Activated CD4-positive, alpha-beta T cell treated with anti-CD3 and anti-CD28 coated beads, Interleukin-2, amount 10 ng/mL, durations not matched to agents 7 days and 5 days (primary cell): ENCODE measurements at places on chromosomes 7 and 10. TPM values are rescaled to one million over a fixed set of nuclear protein-coding genes. Genes with fewer than 3 reads are reported as not detected.

DNA sequence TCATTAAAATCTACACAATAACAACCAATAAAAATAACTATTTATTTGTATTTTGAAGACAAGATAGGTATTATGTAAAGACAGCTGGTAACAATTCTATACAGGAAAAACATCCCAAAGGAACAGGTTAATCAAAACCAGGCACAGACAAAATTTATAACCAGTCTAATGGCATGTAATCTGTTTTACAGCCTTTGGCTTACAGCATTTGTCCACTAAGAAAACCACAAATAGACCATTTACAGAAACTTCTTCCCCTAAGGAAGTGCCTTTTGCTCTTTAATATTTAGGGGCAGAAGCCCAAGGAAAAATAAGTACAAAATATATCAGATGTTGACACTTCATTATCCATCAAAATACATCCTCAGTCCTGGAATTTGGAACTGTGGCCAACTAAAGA is 65.0 kb downstream of the SVIL start:
- DNase-seq, result no peak

DNA sequence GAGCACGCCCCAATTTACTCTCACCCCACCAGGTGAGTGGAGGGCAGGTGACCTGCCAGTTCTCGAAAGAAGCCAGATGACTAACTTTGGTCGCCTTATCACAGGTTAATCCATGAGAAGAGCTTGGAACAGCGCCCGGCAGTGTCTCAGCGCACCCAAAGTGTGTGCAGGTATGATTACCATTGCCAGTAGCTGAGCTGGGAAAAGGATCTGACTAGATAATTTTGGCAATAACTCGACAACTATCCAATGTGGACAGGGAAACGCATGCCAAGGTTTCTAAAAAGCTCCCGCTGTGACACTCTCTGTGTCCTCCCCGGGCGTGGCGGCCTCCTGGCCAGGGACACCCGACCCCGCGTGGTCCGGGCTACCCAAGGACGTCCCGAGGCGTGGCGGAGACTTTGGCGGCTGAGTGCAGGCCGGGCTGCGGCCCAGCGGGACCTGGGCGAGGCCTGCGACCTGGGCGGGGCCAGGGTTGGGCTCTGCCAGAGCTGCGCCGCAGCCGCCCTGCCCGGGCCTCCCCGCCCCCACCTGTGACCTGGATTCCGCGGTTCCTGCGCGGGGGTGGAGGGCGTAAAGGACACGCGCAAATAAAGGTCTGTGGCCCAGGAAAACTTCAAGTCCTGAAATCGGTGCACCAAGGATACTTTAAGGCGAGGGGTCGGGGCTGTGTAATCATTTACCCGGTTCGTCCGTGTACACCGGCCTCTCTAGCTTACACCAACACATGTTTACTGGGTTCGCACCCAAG is 13.7 kb upstream of the WAPL start:
- DNase-seq, result no peak

DNA sequence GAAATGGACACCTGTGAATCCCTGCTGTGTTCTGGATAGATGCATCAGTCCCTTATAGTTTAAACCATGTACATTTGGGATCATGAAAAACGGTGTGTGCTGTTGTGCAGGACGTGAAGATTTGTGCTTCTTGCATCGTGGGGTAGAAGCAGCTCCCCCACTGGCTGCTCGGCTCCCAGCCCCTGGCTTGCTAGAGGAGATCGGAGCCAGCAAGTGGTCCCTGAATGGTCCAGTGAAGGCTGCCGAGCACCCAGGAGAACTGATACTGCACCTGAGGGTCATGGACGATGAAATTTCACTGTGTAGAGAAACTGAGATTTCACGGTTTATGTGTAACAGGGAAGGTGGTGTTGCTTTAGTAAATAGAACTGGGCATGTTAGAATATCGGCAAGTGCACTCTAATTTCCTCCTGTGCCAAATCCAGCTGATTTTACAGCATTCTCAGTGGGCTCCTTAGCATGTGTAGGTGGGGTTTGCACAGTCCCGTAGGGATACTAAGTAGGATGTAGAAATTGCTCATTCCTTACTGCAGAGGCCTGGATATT is 655.1 kb upstream of the FOXK1 start:
- no peak for DNase-seq

GRCh38 chr7:90955641-90956207 is 308.5 kb upstream of the FZD1 start:
- no peak for DNase-seq

GRCh38 chr7:137601642-137602041 is 245.1 kb downstream of the DGKI start:
- no peak for DNase-seq

GRCh38 chr7:42278344-42278743 is 41.3 kb upstream of the GLI3 start:
- DNase-seq, result no peak

GRCh38 chr10:52755297-52756062 is 17.1 kb downstream of the MBL2 start:
- DNase-seq, result no peak

DNA sequence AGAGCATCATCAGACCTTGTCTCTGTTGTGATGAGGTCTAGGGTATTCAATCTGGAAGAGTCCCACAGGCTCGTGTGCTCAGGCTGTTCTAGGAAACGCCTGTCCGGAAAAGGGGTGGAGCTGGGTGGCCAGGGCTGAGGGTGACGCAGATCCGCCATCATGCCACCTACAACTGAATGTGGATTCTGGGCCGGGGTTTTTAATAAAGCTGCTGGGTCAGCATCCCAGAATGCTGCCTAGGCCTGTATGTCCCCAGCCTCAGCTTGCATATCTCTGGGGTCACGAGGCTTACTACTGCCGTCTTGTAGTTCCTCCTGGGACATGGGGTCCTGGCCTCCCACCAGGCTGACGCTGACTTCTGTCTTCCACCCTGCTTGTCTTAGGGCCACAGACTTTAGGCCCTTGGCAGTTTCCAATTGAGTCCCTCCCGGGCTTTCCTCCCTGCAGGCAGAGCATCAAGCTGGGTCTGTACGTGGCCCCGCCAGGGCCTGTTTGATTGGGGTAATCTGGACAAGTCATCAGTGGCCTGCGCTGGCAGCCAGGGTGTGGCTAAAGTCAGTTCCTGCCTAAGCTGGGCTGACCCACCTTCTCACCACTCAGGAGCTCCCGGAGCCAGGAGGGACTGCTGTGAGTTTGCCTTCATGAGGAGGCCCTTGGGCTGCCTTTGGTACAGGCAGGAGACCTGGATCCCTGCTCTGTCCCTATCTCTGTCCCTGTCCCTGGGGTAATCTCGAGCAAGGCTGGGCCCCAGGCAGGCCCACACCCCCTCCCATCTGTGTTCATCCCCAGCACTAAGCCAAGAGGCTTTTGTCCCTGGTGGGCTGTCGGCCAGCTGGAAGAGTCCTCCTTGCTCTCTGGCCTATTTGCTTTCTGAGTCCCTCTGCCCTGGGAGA is 79.9 kb downstream of the ZMIZ1 start:
- no peak for DNase-seq

- DNase-seq, result no peak
These were observed 158.0 kb upstream of the NPVF start for GRCh38 chr7:25386311-25386744.

GRCh38 chr10:17316488-17317170 is 88.6 kb downstream of the VIM start:
- DNase-seq, result no peak

- DNase-seq, result no peak
These were observed 99.7 kb downstream of the TNS3 start for GRCh38 chr7:47482013-47482875.

DNA sequence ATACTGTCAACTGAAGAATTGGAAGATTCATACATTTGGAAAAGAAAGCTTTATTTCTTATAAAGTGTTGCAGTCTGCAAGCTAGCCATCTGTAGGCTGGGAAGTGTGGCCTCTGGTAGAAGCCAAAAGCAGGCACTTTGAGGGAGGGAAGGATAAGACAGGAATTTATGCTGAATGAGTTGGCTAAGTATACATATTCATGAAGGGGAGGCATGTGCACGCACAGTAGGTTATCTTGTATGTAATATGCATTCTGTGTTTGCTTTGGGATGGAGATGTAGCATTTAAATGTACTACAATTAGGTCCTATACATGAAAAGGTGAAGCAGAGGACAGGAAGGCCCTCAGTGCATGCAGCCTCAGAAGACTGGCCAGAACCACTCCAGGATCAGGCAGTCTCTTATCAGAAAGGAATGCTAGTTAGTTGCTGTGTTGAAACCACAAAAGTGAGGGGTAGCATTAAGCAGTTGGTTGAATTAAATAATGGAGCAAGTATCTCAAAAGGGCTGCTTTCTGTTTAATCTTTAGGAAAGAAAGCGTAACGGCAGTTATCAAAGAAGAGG is 40.9 kb downstream of the MYO3A start:
- no peak for DNase-seq

DNA sequence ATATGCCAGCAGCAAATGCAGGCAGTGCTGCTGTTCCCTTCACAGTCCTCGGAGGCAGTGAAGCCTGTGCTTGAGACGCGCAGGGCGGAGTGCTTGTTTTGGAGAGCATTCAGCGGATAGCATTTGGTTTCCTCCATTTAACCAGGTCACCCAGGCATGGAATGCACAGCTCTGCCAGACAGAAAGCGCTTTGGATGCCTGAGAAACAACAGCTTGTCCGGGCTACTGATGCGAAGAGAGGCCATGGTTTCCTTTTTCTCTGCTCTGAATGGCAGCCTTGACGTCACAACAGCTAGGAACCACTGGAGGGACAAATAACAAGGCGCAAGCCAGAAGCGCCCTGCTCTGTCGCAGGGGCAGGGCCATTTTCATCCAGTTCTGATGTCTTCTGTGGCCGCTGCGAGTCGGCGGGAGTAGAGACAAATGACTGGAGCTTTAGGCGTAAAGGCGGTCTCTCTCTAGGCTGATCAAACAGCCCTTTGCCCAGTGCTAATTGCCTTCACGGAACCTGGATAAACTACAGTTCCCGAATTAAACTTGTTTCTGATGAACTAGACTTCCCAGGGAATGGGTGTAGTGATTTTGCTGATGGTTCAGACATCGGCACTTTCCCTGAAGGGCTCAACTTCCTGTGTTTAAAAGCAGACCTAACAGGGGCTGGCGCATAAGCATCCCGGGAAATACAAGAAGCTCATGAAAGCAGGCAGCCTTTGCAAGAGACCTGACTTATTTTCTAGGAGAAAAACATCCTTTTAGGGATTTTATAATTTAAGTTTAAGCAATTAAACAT is 187.6 kb upstream of the KLF14 start:
- DNase-seq, result no peak

DNA sequence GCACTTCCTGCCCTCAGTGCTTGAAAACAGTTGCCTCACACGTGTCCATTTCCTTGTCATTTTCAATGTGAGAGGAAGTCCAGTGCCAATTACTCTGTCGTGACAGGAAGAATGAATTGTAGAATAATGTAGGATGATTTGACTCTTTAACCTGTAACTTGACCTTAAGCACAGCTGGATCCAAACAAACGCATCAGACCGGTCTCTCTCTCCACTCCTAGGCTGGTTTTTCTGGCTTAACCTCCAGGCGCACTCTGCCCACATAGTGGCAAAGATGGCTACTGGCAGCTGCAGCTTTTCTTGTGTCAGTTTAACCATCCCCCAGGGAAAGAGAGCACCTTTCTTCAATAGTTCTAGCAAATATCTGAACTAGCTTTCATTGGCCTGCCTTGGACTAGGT is 29.4 kb upstream of the PNLIPRP3 start:
- DNase-seq, result no peak

DNA sequence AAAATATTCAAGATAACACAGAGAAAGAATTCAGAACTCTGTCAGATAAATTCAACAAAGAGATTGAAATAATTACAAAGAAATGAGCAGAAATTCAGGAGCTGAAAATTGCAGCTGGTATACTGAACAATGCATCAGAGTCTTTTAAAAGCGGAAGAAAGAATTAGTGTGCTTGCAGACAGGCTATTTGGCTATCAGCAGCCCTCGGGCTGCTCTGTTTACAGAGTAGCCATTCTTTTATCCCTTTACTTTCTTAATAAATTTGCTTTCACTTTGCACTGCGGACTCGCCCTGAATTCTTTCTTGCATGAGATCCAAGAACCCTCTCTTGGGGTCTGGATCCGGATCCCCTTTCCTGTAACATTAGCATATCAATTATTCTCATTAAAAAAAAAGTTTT is 1040.0 kb downstream of the SORCS3 start:
- DNase-seq, result no peak

The RNF148 gene
- not detected for total RNA-seq

The FRAT1 gene
- 6.2 TPM for total RNA-seq

The ECD gene
- total RNA-seq, result 30.5 TPM
